ENCODE measurements at places on chromosomes 5 and 9.

GRCh38 chr5:172448999-172449398 lies 5.3 kb downstream of the SH3PXD2B start:
- DNase-seq, result no peak

DNA sequence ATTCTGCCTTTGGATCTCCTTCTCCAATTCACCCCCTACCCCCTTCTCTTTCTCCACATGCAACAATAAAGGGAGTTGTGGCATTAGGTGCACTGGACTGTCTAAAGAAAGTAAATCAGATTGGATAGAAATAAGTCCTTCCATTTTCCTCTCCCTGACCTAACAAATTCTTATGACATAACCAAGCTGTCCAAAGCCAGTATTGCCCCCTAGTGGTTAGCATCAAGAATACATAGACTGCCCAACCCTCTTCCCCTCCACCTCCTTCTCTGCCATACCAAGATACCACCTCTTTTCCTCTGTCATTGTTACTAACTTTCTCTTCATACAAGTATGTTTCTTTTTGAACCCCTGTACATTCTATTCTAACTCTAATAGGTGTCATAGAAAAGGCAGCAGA lies 45.7 kb downstream of the PPARGC1B start:
- DNase-seq, result no peak

DNA sequence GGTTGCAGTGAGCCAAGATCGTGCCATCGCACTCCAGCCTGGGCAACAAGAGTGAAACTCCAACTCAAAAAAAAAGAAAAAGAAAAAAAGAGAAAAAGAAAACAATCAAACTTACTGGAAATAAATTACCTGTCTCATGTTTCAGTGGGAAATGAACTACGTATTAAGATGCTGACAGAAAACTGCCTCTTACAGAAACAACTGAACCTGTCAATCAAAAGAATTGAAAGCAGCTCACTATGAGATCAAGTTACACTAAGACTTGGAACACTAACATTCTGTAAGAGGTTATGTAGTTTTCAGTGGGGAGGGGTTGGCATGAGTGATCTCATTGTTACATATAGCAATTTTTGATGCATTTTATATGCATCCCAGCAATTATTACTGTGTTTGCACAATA lies 64.4 kb upstream of the SPATA31E1 start:
- no peak for DNase-seq

GRCh38 chr9:109052416-109052815 lies 39.1 kb upstream of the CTNNAL1 start:
- no peak for DNase-seq

DNA sequence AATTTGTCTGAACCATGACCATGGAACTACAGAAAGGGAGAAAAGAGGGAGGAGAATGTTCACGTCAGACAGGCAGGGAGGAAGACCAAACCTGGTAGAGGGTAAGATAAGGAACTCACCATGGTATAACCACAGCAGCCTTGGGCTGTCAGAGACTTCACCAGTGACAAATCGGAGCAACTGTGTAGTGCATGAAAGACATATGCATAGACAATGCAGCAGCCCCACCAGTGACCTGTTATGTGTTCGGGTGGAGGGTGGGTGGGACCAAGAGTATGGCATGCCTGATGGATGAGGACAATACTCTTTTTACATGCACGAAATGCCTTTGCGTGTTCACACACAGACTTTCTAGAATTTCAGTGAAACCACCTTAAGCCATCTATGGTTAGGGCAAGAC lies 221.8 kb upstream of the RASEF start:
- DNase-seq, result no peak

- DNase-seq, result no peak
Measured at GRCh38 chr9:137614631-137615386, 4.0 kb upstream of the EHMT1 start.

GRCh38 chr5:2187156-2187555 lies 304.4 kb upstream of the IRX4 start:
- no peak for DNase-seq

- DNase-seq, result no peak
Measured at GRCh38 chr5:61252643-61252925, 79.5 kb upstream of the ZSWIM6 start.

DNA sequence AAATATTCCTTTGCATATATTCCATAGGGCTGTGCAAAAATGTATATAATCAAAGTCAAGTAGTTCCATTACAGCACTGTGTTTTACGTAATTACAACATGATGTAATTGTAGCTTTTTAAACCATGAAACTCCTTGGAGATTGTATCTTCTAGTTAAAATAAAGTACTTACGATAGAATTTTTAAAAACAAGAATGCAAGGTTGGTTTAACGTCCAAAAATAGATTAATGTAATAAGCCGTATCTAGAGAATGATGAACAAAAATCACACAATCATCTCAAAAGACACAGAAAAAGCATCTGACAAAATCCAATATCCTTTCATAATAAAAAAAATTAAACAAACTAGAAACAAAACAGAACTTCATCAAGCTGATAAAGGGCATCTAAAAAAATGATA lies 86.2 kb downstream of the DENND1A start:
- no peak for DNase-seq

GRCh38 chr9:126403397-126403796 lies 76.8 kb downstream of the MVB12B start:
- DNase-seq, result no peak

GRCh38 chr5:141369994-141370848 lies at the start of gene PCDHGB3:
Gene PCDHGB3, plus strand, starts transcription at chr5:141370242. Its CDS starts 153 bp downstream, at chr5:141370395.
- DNase-seq, result peak; percentile 37

All from CD4-positive, alpha-beta T cell treated with Interleukin-15 for 4 hours (primary cell).